Mucosa of gallbladder (tissue), 1 donor: ENCODE measurements at places on chromosomes 16 and 17. TPM values are rescaled to one million over a fixed set of nuclear protein-coding genes. Genes with fewer than 3 reads are reported as not detected.

Gene SECTM1
- total RNA-seq = 8.5 TPM

Gene RGS9
- 8.8 TPM for total RNA-seq

Gene KRTAP1-1
- not detected for total RNA-seq

Gene HIRIP3
- 16.3 TPM for total RNA-seq

Gene BAIAP3
- 2.6 TPM for total RNA-seq
